Daoy (cell line): ENCODE measurements at places on chromosomes 3 and 15.

- DNase-seq: no peak
These were observed 37.6 kb downstream of the C2CD4A start for GRCh38 chr15:62104401-62104800.

GRCh38 chr3:41507336-41508062 lies 308.2 kb downstream of the CTNNB1 start:
- no peak for DNase-seq

DNA sequence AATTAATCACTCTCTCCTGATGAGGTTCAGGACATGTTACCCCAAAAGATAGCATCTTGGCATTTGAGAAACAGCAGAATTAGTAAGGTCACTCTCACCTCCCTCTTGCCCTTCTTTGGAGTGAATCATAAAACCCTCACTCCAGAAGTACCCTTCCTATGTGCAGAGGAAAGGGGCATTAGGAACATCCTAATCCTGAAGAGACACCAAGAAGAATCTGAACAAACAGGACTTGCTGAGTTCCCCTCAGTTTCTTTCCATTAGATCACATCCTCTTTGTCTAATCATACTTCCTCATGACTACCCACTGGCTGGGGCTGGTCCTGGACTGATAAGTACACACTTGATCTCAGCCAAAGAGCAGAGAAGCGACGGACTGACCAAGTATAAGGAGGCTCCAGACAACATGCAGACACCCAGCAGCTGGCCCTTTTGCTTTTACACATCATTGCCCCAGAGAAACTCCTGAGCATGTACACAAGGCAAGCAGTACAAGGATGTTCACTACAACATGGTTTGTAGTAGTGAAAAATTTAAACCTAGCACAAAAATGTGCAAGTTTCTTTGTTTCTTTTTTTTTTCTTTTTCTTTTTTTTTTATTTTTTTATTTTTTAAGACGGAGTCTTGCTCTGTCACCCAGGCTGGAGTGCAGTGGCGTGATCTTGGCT lies 15.0 kb upstream of the TM6SF1 start:
- DNase-seq: no peak

DNA sequence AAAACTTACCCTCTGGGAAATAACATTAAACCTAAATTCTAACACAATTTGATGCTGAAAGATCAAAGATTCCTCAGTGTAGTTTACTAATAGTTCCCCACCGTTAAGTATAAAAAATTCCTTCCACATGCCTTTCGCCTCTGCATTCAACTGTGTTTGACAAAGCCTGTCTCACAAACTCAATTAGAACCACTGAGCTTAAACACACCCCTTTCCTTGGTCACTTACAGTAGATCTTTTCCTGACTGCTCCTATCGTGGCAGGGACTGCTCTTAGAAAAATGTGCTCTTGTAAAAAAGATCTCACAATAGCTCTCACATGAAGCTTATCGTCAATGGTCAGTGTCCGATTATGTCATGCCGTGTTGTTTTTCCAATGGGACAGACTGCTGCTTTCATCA lies 8.9 kb upstream of the KBTBD8 start:
- DNase-seq: no peak

- DNase-seq: no peak
These were observed 8.9 kb downstream of the GPR149 start for GRCh38 chr3:154421083-154421482.

DNA sequence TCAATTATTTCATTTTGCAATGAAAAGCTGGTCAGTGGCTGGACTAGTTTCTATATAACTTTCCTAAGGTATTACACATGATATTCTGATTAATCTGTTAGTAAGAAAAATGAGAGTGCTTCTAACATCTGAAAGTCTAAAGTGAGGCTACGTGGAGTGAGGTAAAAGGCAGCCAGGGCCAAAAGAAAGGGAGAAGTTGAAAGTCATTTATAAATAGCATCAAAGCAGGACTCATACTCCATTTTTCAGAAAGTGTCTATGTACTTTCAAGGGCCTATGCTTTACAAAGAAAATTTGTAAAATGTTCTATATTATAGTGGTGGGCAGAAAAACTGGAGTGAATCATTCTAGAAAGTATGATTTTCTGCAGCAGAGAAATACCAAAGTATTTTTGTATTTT lies 80.0 kb downstream of the CSNK1G1 start:
- DNase-seq: no peak

- DNase-seq: no peak
These were observed 46.1 kb downstream of the EFCAB12 start for GRCh38 chr3:129382366-129382765.
